ENCODE measurements at places on chromosomes 12 and 14.

GRCh38 chr12:83156815-83157214, 470.1 kb downstream of the TMTC2 start:
- no peak for DNase-seq

DNA sequence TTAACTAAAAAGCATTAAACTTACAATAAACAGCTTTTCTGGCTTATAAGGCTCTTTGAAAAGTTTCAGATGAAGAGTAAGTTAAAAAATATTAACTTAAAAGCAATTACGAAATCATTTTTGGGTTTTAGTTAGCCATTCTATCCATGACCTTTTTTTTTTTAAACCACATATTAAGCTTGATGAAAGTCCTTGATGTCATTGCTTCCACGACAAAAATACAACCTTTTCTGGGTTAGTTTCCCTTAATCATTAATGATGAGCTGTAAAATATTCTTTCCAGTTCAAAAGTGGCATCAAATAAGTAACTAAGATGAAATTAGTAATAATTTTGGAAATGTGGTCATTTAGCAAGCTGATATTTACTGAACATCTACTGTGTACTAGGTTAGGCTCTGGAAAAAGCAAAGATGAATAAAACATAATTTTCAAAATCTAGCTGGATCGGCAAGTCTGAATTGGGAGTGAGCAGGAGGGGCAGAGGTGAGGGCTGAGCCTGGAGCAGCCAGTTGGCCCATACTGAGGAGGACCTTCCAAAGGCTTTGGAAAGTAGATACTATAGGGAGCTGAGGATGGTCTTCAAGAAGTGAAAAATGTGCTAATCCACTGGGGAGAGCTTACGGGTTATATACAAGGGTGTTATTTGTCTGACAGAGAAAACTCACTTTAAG, 345.2 kb downstream of the ZFP36L1 start:
- DNase-seq = no peak

GRCh38 chr12:119024356-119024755, 43.0 kb downstream of the SRRM4 start:
- DNase-seq = no peak

- no peak for DNase-seq
Measured at GRCh38 chr12:67545298-67545697, 103.2 kb upstream of the DYRK2 start.

GRCh38 chr12:118908811-118909210, 72.5 kb upstream of the SRRM4 start:
- no peak for DNase-seq

GRCh38 chr12:1835211-1836131, 15.1 kb downstream of the LRTM2 start:
- DNase-seq = no peak

- DNase-seq = no peak
Measured at GRCh38 chr14:74533576-74533975, 40.0 kb downstream of the ISCA2 start.

DNA sequence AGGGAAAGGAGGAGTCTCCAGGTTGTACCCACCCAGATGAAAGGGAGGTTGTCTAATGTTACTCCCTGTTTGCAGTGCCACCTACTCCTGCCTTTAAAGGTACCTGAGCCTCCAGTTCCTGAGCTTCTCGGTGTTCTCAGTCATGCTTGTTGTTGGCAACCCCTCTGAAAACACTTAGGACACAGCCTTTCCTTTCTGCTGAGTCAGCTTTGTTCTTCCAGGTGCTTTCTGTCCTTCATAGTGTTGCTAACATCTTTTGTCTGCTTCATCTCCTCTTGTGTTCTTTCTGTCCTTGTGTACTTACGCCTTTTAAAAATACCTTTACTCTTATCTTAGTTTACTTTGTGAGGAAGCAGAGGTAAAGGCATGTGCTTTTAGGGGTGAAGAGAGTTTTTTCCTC, 97.0 kb upstream of the NEDD1 start:
- DNase-seq = no peak

GRCh38 chr12:57341275-57341990, 89.4 kb downstream of the R3HDM2 start:
- DNase-seq = no peak

GRCh38 chr12:25993901-25994651, 35.6 kb downstream of the RASSF8 start:
- no peak for DNase-seq

- no peak for DNase-seq
Measured at GRCh38 chr12:24770334-24770733, 178.6 kb downstream of the BCAT1 start.

DNA sequence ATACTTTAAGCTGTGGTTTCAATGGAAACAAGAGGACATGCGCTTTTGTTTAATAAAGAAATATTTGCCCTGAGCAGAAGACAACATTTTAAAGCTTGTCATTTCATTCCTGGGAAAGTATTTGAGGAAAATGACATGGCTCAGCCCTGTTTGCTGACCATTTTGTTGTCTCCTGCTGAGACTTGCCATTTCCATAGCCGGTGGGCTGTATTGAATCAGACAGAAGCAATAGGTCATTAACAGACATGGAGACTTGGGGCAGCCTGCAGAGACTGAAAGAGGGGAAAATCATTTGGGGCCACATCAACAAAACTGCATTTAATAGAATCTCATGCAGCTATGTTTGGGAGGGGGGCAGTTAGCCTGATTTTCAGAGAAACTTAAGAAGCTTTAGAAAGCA, 443.0 kb downstream of the NPAS3 start:
- no peak for DNase-seq

GRCh38 chr12:132713123-132713522, 2.5 kb downstream of the PGAM5 start:
- no peak for DNase-seq

DNA sequence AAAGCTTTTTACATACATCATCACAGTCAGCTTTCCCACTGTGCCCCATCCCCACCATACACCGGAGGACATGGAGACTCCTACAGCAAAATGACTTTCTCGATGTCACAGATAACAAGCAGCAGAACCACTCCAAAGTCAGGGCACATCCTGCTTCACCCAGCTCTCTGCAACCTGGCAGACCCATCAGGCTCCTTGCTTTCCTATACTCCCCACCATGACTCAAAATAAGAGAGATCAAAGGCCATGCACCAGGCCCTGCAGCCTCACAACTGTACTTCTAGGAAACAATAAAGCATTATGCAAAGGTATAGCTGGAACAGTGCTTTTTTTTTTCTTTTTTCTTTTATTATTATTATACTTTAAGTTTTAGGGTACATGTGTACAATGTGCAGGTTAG, 187.4 kb downstream of the DPF3 start:
- no peak for DNase-seq

Measured in stimulated activated CD4-positive, alpha-beta T cell treated with anti-CD3 and anti-CD28 coated beads, Interleukin-12 subunit alpha, Interleukin-12 subunit beta, amount 100 ng/mL, for 48 hours (primary cell).